GM12892 (cell line): ENCODE measurements at places on chromosomes 7 and 10.
A peak's percentile ranks its signal among the peaks of the same experiment; 100 is the strongest.

DNA sequence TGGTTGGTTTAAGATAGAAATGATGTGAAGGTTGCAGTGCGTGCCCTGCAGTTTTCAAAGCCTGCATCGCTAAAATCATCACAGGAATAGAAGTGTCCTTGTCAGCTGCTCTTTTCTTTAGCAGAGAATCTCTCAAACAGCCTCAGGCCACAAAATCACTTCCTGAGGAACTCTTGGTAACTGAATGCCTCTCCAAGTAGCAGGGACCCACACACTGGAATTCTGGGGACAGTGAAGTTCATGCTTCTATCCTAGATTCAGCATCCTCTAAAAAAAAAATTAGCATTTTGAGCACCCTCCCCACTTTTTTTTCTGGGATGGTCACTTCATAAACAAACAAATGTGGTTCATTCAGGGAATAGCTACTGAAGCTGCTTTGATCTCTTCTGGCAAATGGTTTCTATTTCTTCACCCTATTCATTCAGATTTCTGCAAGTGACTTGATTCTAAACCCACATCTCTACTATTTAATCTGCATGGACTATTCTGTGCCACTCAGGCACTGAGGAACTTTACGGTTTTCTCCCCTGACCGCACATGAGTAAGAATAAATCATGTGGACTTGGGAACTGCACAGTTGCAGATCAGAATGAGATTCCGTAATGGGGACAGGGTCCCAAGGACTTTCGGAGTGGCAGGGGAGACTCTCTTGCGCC lies 306.9 kb downstream of the FRMD4A start:
- DNase-seq: no peak

DNA sequence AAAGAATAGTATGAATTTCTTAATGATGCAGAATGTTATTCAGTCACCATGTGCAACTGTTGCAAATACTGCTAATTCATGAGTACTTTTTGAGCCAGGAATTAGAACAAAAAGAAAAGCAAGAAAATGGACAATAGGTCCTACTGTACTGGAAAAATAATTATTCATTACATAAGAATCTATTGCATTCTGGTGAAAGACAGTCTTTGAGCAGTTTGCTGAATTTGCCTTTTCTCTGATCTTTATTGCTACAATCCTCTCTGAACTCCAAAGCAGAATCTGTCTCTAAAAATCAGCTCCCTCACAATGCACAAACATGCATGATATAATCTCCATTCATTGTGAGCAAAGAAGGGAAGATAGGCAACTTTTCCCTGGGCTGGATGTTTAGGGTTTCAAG lies 12.8 kb downstream of the IFIT2 start:
- DNase-seq: no peak

- DNase-seq: no peak
These were observed 2.0 kb upstream of the ZMYND11 start for GRCh38 chr10:132946-133898.

DNA sequence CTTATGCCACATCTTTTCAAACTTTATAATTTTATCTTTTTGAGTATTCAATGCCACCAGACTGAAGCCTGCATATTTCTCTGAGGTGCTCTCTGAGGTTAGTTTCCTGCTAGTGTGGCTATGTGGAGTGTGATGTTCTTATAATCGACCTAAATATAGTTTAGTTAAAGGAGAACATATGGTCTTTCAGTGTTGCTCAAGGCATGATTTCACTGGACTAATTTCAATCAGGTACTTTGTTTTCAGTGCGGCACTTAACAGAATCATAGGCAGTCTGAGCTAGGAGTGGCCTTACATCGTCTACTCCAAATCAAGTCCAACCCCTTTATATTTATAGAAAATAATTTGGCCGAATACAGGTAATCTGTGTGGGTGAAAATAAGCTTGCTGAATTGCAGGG lies 134.2 kb downstream of the NXPH1 start:
- DNase-seq: no peak

DNA sequence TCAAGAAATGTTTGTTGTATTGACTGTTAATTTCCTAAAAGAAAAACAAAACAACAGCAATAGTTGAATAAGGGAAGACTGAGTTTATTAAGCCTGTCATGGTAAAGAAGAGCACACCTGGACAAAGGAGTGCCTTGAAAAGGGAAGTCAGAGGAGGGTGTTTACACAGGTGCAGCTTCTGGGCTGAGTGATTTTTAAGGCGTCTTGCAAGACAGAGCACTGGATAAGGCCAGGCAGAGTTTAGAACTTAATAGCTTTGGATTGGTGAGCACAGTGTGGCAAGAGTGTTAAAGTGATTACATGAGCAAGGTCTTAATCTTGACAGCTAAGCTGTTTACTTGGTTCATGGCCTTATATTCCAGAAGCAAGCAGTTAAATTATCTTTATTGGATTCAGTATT lies 423.2 kb downstream of the CNTNAP2 start:
- DNase-seq: no peak

GRCh38 chr7:135774284-135774683 lies 25.7 kb upstream of the FAM180A start:
- no peak for DNase-seq

DNA sequence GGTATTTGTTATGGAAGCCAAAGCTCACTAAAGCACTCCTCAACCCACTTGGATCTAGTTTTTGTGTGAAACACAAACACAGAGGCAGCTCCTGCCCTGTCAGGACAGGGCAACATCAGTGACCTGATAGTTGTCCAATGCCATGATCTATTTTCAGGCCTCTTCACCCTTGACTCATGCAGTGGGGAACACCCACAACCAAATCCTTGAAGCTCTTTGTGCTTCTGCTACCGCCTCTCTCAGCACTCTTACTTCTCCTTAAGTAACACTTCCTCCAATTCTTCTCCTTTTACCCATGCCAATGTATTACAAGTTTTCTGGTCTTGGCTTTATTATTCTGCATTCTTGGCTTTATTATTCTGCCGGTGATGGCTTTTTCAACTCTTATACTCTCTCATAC lies 425.3 kb downstream of the INHBA start:
- no peak for DNase-seq

GRCh38 chr7:30738026-30738915 lies 13.7 kb upstream of the INMT start:
- DNase-seq: no peak

DNA sequence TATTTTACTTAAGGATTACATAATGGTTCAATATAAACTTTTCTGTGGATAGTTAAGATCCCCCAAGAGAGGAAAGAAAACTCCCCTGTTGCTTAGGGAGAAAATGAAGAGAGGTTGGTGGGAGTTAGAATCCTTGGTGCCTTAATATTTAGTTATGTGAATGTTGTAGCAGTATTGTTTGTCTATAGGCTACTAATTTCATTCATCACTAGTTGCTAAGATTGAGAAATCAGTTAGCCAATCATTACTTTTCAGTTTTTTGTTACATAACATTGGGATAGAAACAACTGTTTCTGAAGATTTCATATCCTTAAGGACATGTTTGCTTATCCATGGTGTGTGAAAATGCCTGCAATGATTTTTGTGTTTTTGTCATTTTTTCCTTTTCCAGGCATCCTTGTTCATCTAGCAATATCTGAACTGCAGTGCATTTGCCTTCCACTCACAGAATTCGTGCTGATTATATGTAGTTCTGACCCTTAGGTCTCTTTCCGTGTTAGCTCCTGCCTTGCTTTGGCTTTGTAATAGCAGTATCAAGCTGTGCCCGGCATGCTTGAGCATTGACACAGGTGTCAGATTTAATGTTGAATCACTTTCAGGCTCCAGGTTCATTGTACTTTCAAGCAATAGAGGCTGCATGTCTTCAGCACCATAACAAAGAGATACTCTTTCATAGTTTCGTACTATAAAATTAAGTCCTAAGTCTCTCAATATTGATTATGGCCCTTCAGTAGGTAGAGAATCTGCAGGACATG lies 85.0 kb downstream of the PODXL start:
- DNase-seq: no peak

DNA sequence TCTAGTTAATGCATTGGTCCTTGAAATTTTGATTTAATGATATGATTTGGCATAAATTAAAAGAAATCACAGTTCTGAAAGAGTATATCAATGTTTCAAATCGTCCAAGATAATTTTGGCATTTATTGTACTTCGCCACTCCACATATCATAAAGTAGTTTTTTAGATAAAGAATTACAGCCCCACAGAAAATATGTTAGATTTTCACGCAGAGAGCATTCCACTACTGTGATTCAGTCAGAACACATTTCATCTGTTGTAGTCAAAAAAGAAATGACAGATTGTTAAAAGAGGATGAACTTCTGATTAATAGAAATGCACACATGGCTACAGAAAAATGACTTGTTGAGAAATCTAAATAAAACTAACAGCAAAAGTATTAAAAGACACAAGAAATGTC lies 1063.5 kb upstream of the LRRN3 start:
- no peak for DNase-seq

DNA sequence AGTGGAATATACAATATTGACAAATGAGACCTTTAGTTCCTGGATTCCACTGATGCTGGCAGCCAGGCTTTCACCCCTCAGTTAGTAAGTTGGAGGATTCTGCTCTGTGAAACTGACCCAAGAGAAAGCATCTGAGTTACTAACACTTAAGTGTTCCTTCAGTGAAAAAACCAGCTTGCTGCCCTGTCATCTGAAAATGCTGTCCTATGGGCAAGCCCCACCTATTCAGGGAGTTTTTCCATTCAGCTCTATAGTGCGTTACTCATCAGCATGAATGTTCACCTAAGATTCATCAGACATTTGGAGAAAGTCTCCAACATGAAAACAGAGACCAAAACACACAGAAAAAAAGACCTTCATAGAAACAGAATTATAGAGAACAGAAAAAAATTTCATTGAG lies 37.9 kb downstream of the PRPF18 start:
- no peak for DNase-seq

GRCh38 chr10:69392481-69393000 lies 24.2 kb downstream of the TACR2 start:
- DNase-seq: peak; percentile 70

DNA sequence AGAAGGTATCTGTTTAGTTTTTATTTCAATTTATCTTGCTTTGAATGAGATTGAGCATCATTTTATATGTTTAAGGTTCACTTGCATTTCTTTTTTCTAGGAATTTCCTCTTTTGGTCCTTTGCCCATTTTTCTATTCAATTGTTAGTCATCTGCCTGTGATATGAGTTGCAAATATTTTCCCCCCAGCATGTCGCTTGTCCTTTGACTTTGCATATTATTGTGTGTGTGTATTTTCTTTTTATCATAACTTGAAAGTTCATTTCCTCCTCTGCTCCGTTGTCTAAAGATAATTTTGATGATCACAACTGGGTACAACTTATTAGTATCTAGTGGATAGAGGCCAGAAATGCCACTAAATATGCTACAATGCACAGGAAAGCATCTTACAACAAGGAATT lies 132.7 kb upstream of the MDFIC start:
- no peak for DNase-seq

- DNase-seq: peak; percentile 5
These were observed at the start of gene PRKG1 for GRCh38 chr10:51074238-51075028. Gene PRKG1, plus strand, starts transcription at chr10:51074487.

DNA sequence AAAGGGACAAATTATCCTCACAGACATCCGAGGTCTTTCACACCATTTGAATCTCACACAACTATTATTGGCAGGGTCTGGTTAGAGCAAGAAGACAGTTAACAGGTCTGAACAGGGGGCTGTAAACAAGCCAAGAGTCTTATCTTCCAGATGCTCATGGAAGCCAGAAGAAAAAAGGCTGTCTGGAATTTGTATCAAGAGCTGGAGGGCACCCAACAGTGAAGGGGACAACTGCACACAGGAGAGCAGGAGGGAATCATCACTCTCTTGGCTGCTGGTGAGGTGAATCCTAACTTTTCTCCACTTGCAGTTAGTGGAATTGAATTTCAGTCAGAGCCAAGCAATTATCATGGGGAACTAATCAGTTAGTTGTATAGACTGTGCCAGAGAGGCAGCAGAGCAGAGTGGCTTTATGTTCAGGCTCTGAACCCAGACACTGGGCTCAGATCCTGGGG lies 880.2 kb upstream of the AUTS2 start:
- no peak for DNase-seq

DNA sequence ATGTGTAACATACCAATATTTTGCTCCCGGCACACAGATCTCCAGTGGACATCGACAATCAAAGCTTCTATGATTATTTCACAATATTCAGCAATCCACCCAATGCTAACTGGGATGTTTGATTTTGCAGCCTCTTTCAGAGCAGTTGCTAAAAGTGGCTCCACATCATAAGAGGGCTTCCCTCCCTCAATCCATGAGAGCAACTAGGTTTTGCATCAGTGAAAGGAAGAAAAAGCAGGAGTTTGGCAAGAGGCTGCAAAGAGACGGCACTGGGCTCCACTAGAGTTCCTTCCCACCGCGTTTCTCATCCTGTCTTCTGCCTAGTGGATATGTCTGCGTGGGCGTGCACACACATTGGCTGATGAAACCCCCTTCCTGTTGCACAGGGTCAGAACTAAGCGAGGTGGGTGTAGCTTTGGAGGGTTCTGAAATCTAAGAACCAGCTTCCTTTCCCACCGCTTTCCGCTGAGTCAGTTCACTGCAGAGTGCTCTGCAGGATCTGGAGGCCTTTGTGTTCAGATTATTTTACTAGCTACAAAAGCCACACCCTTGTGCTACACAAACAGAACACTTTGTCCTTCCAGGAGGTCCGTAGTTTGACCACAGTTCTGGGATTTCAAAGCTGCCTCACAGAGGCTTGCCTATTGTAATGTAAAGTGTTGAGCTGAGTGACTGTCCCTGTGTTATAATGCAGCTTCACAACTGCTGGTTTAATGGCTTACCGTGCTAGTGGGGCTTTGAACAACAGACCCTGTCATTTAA lies 28.1 kb downstream of the ARL4A start:
- no peak for DNase-seq

DNA sequence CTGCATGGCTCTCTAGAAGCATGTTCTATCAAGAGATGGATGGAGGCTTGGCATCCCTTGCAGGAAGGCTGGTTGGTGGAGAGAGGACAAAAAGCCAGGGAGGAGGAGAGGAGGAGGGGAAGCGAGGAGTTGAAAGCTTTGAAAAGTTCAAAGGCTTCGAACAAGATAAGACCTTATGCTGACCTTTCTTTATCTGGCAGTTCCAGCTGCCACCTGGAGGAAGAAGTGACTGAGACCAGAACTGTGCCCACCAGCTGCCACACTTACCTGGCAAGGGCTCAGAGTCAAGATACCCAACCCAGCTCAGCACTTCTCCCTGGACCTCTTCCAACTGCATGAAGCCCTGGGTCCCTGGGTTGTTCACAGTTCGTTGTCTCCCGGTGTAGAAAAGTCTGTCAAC lies 14.8 kb downstream of the CCL24 start:
- DNase-seq: no peak

DNA sequence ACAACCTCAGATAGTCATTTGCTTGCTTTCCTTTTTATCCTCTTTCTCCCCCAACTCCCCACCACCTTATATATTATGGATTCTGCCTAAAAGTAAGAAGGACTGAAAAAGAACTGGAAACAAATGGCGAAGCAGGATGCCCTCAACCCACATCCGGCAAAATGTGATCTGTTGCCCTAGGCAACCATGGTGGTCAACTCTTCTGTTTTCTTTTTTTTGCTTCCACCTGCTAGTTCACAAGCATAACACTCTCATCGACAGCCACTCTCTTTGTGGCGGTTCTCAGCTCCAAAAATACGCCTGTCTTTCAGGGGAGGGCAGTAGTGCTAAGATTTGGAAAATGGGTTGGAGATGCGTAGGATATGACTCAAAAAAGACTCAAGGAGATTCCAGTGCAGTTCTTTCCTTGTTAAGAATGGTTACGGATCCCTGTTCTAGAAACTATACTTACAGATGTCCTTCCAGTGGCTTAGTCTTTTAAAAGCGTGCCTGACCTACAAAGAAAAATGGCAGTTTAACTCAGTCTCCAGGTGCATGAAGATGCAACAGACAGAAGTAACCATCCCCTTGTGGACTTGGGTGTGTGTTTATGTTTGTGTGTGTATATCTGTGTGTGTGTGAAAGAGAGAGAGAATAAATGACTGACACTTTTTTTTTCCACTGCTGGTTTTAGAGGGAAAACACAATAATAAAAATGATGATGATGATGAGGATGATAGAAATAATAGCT lies 10.7 kb downstream of the APBB1IP start:
- no peak for DNase-seq
